ENCODE measurements at places on chromosomes 6 and 20.

DNA sequence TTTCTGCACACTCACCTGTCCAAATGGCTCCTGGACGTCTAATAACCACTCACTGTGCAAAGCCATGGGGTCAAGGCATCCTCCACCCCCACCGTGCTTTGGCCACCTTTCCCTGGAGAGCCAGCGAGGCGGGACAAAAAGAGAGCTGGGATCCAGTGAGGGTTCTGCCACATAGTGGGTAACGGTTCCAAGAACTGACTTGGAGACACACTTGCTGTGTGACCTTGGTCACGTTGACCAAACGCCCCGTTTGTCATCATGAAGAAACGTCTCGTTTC lies 287.2 kb downstream of the TFAP2C start:
- DNase-seq: no peak

DNA sequence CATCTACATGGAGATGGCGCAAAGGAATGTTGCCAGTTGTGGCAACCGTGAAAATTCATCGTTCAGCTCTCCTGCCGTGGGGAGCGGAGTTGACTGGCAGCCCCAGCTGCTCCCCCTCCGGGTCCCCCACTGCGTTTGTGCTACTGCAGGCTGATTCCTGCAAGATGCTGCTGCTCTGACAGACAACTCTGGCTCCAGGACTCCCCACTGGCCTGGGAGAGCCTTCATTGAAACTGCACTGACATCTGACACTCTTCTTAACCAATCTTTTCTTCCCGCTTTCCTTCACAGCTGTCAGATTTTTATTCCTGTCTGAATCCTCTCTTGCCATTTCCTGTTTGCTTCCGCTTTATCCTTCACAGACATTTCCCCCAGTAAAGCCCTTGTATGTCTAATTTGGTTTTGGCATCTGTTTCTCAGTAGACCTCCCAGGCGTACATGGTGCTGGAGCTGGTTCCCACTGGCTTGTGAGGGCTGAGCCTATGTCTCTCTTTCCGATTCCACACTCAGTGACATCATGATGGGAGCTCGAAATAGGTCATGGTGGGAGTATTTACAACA lies 9.5 kb upstream of the ATRN start:
- no peak for DNase-seq

GRCh38 chr6:132527791-132528190 lies 10.3 kb upstream of the TAAR9 start:
- DNase-seq: no peak

- DNase-seq: no peak
Measured at GRCh38 chr20:64053841-64054661, 4.6 kb upstream of the SOX18 start.

DNA sequence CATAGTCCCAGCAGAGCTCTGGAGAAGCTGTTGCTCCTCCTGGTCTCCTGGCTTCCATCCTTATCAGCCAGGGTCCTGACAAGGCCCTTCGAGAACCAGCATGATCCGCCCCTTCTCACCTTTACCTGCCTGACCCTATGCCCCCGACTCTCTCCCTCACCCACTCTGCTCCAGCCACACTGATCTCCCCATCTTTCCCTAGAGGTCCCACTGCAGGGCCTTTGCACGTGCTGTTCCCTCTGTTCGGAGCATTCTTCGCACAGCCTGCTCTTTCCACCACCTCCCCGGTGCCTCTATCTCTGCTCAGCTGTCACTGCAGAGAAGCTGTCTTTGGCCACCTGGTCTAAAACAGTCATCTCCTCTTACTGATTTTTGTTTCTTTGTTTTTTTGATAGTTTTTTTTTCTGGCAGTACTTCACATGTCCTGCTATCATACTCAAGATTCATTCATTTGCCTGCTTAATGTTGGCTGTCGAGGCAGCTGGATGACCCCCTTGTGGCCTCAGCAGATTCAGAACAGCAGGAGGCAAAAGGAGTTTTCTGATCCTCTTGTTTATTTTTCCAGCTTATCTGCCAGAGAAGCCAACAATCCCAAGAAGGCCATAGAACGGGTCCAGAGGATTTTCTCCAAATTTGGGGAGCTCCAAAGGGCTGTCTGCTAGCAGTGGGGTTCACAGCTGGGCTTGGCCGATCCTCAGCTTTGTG lies 1.6 kb upstream of the PTGIS start:
- no peak for DNase-seq

- no peak for DNase-seq
Measured at GRCh38 chr6:17103715-17104114, 1.9 kb downstream of the STMND1 start.

DNA sequence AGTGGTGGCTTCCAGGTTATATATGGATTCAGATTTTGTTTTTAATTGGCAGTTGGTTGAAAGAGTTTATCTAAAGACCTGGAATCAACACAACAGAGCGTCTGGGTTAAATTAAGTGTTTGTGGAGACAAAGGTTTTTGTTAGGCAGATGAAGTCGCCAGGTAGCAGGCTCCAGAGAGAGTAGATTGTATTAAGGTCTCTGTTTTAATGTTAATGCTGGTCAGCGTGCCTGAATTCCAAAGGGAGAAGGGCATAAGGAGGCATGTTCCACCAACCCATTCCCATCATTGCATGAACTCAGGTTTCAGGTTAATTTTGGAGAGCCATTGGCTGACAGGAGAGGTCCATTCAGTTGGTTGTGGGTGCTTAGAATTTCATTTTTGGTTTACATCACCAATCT lies 744.1 kb upstream of the GJE1 start:
- no peak for DNase-seq

DNA sequence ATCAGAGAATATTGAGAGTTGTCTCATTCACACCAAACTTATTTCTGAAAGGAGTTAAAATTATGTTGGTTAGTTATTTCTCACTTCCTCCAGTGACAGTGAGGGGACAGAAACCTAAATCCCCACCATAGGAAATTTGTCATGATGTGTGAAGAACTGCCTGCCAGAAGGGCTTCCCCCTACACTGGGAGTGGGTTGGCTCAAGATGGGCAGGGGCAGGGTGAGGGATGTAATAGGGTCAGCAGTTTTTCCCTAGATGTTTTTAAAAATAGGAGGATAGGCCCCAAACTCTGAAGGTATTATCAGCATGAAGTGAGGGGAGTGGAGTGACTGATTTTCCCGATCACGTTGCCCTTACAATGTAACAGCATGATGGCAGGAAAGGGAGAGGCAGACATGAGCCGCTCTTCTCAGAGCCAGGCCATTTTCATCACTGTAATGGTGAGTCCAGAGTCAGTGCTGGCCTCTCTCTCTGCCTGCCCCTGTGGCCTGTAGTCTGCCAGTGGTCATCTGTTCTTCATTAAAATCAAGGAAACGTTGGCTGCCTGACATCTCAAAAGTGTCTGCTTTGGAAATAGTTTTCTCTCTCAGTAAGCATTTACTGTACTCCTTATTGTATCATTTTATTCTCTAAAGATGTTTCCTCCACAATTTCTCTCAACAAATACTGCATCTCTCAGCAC lies 59.8 kb upstream of the SYNJ2 start:
- no peak for DNase-seq

- DNase-seq: peak; percentile 84
Measured at GRCh38 chr6:156953479-156954146, 176.4 kb downstream of the ARID1B start.

- no peak for DNase-seq
Measured at GRCh38 chr6:25833136-25833535, 1.3 kb upstream of the SLC17A1 start.

GRCh38 chr20:62618611-62619529 lies 23.4 kb upstream of the SLCO4A1 start:
- no peak for DNase-seq

DNA sequence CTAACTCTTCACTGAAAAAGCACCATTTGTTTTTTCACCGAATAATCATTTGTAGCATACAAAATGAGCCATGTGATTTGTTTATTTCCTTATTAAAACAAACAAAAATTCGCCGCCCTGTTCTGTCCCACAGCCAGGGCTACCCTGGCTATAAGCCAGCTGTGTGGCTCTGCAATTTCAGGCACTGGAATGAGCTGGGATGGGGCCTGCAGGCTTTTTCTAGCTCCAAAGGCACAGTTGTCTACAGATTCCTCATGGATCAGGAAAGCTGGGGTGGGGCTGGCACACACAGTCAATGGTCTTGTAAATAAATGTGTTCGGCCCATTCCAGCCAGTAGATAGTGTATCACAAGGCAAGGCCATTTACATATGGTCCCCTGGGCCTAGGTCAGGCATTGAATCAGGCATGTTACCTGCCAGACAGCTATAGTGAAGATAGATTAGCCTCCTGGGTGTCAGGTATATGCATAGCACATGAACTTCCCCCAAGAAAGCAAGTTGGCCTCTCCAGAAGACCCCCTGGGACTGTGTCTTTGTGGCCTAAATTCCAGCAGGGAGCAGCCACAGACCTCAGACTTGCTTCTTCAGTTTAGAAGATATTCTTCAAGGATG lies 608.9 kb downstream of the MAFB start:
- no peak for DNase-seq

DNA sequence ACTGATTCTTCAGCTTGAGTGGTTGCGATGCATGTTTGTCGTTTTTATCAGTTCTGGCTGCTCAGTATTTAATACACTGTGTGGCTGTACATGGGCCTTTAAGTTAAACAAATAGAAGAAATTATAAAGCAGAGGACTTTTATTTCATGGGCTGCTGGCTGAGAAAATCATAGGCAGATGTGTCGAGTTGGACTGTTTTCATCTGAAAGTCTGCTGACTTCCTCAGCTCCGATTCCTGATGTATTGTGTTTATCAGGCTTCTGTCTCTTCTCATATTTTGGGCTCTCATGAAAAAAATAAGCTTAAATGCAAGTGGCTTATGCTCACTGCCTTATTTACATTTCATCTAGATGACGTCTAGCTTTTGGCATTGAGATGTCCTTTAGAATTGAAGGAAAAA lies 129.5 kb upstream of the GGTLC1 start:
- DNase-seq: no peak

DNA sequence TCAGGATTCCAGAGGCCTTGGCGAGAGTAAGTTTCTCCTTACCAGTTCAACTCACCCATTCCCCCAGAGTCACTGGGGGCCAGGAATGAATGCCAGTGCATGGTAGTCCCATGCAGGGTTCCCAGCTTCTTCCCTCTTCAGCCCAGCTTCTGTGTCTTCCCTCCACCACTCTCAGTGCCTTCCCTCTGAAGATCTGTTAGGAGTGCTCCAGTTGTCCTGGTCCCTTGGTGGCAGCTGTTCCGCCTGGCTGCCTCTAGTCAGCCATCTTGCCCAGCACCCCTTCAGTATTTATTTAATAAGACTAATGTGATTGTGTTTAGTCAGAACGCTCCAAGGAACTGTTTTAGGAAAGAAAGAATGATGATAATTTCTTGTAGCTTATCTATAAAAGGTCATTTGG lies 23.1 kb downstream of the FIG4 start:
- DNase-seq: no peak

GRCh38 chr20:24507182-24507853 lies 37.9 kb downstream of the SYNDIG1 start:
- no peak for DNase-seq

GRCh38 chr20:38885357-38885756 lies 40.9 kb upstream of the FAM83D start:
- no peak for DNase-seq

DNA sequence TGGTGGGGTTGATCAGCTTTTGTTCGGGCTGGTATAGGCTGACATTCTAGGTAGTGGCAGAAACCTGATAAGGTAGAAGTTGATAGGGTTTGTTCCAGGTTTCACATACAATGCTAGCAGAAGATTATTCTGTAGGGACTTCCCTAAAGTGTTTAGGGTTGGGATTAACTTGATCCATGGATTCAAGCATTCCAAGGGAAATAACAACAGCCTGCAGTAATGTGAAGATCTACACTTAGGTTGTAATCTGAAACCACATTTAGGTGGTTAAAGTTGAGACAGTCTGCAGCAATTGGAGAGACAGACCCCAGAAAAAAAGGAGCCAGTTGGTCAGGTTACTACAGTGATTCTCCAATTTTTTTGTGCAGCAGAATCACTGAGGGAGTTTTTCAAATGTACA lies 56.1 kb downstream of the GJA1 start:
- no peak for DNase-seq

GRCh38 chr6:46605091-46605797 lies 47.4 kb downstream of the CYP39A1 start:
- no peak for DNase-seq

- no peak for DNase-seq
Measured at GRCh38 chr6:42025066-42025844, 25.1 kb upstream of the TAF8 start.

GRCh38 chr6:109720311-109720710 lies 29.2 kb downstream of the FIG4 start:
- DNase-seq: no peak

- no peak for DNase-seq
Measured at GRCh38 chr6:2786269-2786668, 21.1 kb downstream of the WRNIP1 start.

DNA sequence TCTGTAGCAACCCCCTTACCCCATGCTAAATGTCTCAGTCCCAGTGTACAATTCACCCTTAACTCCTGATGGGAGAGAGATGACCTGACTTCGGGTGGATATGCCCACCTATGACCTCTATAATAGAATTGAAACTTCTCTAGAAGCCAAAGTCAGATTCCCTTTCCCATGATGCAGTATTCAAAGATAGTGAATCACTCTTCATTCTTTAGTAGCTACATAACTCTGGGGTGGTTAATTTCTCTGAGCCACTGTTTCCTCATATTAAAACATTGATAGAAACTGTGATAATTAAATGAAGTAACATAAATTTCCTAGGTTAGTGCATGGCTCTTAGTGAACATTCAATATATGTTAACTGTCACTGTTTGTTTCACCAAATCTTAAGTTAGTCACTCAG lies 500.4 kb downstream of the COL12A1 start:
- DNase-seq: no peak

GRCh38 chr20:59253779-59254319 lies 46.6 kb upstream of the EDN3 start:
- DNase-seq: no peak

GRCh38 chr6:138782243-138782642 lies 8.7 kb downstream of the CCDC28A start:
- DNase-seq: no peak

DNA sequence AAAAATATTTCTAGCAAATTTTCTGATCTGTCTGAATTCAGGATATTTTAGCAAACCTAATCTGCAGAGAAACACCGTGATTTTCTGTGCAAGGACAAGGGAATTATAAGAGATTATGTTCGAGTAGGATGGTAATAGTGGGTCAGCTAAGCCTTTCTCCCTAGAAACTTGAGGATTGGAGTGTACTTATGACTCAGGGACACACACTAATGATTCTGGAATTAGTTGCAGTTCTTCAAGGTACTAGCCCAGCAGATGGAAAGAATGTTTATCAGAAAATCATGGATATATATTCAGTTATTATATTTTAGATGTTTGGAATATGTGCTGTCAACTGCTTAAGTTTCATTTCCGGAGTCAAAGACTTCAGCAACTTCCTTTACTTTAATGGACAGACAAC lies 177.1 kb upstream of the MAP3K7 start:
- no peak for DNase-seq

All from NCI-H1436 treated with DMSO at 0.1 percent for 48 hours (cell line).